ENCODE measurements at places on chromosomes 12 and 14.

GRCh38 chr12:93151079-93151762 lies 222.1 kb upstream of the EEA1 start:
- DNase-seq, result no peak

GRCh38 chr12:46209914-46210872 lies 58.6 kb downstream of the SLC38A1 start:
- peak; percentile 81 for DNase-seq

- DNase-seq, result no peak
Measured at GRCh38 chr14:99936056-99936455, 129.2 kb upstream of the EVL start.

- DNase-seq, result no peak
Measured at GRCh38 chr14:69093631-69094421, 59.1 kb downstream of the DCAF5 start.

DNA sequence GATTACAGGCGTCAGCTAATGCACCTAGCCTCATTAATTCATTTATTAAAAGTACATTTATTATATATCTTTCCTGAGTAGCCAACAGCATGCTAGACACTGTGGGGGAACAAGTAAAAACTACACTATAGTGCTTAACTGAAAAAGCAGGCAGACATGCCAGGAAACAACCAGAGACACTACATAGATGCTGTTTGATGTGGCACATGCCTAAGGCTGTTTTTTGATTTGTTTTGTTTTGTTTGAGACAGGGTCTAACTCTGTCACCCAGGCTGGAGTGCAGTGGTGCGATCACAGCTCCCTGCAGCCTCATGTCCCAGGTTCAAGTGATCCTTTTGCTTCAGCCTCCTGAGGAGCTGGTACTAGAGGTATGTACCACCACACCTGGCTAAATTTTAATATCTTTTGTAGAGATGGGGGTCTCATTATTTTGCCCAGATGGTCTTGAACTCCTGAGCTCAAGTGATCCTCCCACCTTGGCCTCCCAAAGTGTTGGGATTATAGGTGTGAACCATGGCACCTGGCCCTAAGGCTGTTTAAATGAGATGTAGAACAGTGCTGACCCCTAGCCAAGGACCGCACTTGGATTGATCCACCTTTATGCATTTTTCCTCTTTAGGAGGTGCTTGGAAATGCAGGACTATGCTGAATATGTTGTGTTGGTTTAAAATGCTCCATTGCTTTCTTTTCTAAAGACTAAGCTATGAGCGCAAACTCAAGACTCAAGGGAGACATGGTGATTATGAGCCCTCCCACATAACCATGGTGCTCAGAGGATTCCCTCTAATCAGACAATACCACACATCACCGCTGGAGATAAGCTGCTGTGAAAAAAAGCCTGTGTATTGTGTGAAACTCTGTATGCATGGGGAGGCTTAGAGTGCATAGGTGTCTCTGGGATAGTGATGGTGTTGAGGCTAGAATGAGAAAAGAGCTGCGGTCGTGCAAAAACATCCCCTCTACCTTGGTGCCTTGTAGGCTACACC lies 10.5 kb upstream of the C14orf93 start:
- no peak for DNase-seq

DNA sequence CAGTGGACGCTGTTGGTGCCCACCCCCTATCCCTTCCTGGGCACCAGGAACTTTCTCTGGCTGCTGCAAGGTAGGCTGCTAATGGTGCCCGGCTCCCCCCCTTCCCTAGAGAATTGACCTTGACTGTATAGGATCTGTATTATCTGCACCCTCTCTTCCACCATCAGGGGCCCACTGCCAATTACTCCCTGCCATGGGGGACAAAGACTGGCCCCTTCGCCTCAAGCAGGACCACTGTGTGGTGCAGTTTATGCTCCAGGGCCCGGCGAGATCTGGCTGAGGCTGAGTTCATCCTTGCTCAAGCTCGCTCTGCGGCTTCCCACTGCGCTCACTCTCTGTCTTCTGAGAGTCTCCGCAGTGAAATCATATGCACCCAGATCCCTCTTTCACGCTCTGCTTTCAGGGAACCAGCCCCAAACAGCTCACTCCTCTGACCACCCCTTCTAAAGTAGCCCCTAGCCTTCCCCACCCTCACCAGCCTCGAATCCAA lies 95.2 kb downstream of the LGMN start:
- DNase-seq, result peak; percentile 66

DNA sequence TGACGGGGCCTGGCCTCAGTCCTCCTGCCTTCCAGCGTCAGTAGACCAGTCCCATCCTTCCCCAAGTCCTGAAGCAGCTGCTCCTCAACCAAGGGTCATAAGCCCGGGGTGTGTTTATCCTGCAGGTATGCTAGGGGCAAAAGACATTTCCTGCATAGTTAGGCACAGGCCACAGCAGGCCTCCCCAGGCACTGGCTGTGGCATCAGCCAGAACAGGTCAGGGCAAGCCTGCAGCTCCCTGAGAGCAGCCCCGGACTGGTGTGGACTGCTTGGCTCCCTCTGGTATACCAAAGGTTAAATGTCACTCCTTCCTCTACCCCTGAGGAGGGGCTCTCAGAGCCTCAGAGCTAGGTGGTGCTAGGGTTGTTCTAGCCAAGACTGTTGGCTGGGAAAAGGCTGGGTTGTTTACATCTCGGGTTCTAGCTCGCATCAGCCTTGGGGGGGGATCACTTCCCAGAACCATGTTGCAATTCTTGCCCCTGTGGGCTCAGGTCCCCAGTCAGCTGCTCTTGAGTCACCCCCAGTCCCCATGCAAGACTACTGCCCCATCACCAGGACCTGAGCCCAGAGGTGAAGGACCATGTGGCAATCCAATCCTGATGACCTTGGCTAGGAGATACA lies 2.9 kb downstream of the MMP14 start:
- DNase-seq, result peak; percentile 41

DNA sequence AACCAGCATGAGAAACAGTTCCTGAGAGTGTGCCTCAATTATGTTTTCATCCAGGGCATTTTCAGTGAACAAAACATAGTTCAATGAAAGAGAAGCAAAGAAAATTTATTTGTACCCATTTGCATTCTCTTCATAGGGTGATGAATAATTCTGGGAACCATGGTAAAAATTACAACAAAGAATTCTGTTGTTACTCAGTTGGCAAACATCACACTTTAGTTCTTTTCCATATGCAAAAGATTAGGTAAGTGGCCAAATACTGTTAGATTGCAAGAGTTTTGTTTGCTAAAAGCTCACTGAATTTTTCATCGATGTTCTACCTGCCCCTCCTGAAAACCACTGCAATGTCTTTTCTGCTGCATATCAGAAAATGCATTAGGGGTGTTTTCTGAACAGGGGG lies 132.4 kb upstream of the RGS6 start:
- no peak for DNase-seq

DNA sequence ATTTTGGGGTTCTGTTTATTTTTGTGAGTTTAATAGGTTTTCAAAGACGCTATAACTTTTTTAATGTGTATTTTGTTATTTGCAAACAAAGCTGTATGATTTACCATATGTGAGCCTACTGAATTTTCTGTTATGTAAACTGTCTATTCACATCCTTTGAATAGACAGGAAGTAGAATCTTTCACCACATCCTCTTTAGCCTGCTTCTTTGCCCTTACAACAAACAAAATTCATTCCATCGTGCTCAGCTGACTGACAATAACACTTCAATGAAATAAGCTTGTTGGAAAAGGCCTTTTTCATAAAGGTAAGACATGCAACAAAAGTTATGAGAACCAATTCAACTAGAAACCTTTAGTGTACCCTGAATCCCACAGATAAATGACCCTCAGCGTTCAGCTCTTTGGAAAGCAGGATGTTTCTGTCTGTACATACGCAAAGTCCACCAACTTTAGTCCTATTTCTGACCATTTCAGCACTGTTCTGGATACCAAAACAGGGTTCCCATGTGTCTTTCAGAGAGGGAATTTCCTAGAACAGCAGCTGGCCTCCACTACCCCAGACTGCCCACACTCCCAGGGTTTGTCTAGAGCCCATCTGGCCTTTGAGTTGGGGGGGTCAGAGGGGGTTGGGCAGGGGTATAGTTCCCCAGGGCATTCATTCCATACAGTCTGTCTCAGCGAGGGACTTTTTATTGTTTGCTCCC lies 71.3 kb downstream of the DUSP6 start:
- DNase-seq, result no peak

DNA sequence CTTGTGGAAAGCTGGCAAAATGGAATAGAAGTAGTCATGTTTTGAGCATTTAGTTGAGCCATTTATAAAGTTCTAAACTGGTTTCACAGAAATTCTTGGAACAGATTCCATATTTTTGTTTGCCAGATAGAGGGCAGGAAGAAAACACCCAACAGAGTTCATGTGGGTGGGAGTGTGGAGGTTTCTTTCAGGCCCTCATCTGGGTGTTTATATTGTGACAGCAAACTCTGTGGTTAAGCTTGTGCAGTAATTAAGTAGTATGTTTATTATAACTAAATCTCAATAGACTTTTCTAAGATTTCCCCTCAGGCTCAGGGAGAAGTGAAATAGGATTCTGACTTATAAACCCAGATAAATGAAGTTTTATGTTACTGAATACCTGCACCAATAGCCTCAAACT lies 57.4 kb downstream of the SPPL3 start:
- DNase-seq, result no peak

GRCh38 chr14:65976761-65977404 lies 509.3 kb upstream of the CCDC196 start:
- no peak for DNase-seq

GRCh38 chr12:62714774-62715721 lies 219.9 kb downstream of the PPM1H start:
- DNase-seq, result no peak

DNA sequence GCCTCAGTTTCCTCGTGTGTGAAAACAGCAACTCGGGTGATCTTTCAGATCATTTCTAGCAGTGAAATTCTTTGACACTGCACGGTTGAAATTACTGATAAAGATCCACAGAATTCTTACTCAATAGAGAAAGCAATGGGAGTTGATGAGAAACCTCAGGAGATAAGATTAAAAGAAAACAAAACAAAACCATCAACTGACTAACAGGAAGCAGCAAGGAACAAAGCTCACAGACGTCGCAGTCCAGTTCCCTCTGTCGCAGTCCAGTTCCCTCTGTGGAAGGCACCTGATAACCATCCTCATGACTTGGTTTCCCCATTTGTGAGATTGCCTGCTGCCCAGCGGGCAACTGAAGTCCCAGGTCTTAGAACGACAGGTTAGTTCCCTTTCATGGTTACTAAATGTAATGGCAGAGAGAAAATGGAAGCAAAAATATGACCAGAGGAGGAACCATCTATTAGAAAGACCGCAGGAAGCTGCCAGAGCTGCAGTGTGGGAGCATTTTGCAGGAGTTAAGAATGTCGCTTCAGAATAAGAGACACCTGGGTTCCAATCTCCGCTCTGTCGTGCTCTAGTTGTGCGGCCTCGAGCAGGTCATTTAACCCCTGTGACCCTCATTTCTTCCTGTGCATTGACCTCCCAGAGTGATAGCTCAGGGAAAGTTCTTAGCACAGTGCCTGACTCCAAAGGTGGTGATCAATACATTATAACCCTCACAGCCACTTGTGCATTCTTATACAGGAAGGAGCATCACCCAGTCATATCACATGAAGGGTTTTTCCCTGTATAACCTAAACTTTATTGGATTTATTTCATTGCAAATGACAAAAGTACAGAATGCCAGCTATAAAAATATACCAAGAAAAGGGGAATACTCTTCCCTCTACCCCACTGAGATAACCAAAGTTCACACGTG lies 5.1 kb upstream of the MED13L start:
- no peak for DNase-seq

DNA sequence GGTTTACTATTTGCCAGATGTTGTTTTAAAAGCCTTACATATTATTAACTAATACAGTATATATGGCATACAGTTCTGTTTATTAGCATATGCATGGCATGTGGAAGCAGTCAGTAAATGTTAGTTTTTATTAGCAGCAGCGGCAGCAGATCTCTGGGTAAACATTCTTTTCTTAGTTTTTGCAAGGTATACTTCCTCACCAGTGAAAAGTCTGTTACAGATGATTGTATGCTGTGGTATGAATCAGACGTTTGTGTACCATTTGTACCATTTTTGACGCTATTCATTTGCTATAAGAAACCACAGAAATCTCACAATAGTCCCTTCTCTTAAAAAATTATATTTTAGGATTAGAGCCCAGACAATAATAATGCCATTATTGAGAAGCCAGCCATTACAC lies 17.8 kb downstream of the STK38L start:
- DNase-seq, result no peak

- no peak for DNase-seq
Measured at GRCh38 chr12:28331130-28331529, 140.9 kb downstream of the CCDC91 start.

DNA sequence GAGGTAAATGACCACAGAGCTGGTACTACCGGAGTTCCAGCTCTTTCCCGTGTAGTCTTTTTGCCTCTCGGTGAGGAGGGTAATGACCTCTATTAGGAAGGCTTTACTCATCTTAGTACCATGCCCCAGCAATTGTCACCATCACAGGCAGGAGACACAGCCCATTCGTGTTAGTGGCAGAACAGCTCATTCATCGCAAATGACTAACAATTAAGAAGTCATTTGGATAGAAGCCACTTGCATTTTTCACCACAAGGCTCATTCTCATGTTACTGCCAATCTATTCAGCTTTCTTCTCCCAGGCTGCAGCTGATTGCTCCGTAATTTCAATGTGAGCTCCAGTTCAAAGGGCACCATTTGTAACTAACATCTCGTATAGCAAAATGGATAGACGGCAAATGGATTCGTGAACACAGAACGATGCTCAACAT lies 718.8 kb upstream of the TMEM132C start:
- DNase-seq, result no peak

- no peak for DNase-seq
Measured at GRCh38 chr12:71533703-71534102, 94.1 kb downstream of the LGR5 start.

GRCh38 chr12:132141976-132142678 lies 2.0 kb downstream of the DDX51 start:
- no peak for DNase-seq

- no peak for DNase-seq
Measured at GRCh38 chr12:122459211-122459610, 36.7 kb upstream of the CLIP1 start.

GRCh38 chr14:99479906-99480869 lies at the start of gene SETD3:
Gene SETD3 (minus strand): TSS chr14:99480859. CDS start chr14:99465805, 15,054 bp downstream.
- DNase-seq, result peak; percentile 89

GRCh38 chr12:115481141-115481540 lies 796.4 kb downstream of the MED13L start:
- DNase-seq, result no peak

DNA sequence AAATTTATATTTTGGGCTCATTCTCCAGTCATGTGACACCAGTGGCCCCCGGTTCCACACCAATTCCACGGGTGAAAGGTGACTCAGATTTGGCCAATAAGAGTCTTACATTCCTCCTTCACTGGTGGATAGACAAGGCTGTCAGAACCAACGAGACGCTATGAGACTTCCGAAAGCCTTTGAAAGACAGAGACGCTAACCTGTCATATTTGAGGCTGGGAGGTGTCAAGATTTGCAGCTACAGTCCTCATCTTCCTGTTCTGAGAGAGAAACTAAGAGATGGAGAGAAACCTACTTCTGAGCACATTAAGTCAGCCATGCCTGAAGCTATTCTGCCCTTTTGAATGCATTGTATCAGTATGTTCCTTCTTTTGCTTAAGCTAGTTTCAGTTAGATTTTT lies 171.2 kb downstream of the FLRT2 start:
- no peak for DNase-seq

- DNase-seq, result no peak
Measured at GRCh38 chr12:94198872-94199271, 50.5 kb downstream of the PLXNC1 start.

- no peak for DNase-seq
Measured at GRCh38 chr14:28877923-28878322, 111.3 kb downstream of the FOXG1 start.
